ENCODE measurements at places on chromosomes 16 and 17. TPM values are rescaled to one million over a fixed set of nuclear protein-coding genes. Genes with fewer than 3 reads are reported as not detected.

GRCh38 chr17:6048486-6048885, 21.7 kb upstream of the WSCD1 start:
- no peak overlapping the region for H3K27ac ChIP-seq
- H3K36me3 ChIP-seq: no peaks in the 10 kb centered on the region
- no peaks in the 10 kb centered on the region for H3K27me3 ChIP-seq
- no peaks in the 10 kb centered on the region for H3K4me1 ChIP-seq
- DNase-seq: no peak

GRCh38 chr16:4529085-4530060, 9.2 kb downstream of the CDIP1 start:
- H3K4me1 ChIP-seq: peaks cover 30% of the 10 kb centered on the region
- H3K4me3 ChIP-seq: no peak overlapping the region
- H3K27ac ChIP-seq: peak overlapping the region; percentile 49
- no peaks in the 10 kb centered on the region for H3K36me3 ChIP-seq
- peak; percentile 36 for DNase-seq

DNA sequence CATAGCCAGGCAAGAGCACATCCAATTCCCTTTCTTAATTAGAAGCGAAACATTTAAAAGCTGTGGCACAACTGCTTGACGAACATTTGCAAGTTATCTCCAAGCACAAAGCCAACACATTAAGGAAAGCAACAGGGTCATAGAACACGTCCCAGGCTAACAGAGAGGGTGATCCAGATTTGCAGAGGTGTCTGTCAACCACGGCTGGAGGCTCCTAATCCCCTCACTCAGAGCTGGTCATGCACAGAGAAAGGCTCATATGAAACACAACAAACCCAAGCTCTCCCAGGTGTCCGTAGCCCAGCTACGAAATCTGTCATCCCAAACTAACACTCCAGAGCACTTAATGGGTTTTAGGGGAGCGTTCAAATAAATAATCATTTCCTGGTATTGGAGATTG, 276.1 kb downstream of the SLC39A11 start:
- no peak for DNase-seq
- no peak overlapping the region for H3K27ac ChIP-seq
- no peaks in the 10 kb centered on the region for H3K36me3 ChIP-seq
- H3K4me3 ChIP-seq: no peak overlapping the region
- H3K4me1 ChIP-seq: no peaks in the 10 kb centered on the region

DNA sequence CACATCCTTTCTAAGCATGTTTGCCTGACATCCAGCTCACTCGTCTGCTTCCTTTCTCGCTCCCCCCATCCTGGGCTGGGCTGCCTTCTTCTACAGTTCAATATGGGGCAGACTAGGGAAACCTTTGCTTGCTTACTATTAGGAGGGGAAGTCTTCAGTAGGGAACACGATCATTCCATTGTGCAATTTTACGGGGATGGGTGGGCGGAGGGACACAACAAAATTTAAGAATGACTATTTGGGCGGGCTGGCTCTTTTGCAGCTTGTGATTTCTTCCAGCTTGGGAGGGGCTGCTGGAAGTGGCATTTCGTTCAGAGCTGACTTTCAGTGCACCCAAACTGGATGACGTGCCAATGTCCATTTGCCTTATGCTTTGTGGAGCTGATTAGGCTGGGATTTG, 25.4 kb downstream of the PCTP start:
- no peak for DNase-seq
- no peak overlapping the region for H3K27ac ChIP-seq
- H3K4me3 ChIP-seq: no peak overlapping the region
- no peaks in the 10 kb centered on the region for H3K27me3 ChIP-seq

DNA sequence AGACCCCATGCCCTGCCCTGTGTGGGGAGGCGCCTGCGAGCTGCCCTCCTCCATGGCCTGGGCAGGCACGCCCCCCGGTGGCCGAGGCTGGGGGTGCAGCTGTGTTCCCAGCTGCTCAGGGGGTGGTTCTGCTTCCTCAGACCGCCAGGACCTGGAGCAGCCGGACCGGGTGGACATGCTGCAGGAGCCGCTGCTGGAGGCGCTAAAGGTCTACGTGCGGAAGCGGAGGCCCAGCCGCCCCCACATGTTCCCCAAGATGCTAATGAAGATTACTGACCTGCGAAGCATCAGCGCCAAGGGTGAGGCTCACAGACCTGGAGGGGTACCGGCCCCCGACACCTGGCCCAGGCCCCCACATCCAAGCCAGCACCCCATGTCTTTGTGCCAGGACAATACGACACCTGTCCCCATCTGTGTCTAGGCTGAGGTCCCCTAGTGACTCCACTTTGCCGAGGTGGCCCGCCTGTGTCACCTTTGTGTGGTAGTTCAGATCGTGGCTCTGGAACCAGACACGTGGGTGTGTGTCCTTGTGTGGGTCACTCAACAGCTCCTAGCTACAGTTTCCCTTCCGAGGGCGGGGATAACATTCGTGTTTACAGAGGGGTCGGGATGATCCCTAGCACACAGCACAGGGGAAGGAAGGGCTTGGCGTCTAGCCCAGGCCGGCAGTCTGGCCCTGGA, 9.3 kb downstream of the GJD3 start:
- DNase-seq: peak; percentile 86
- H3K4me1 ChIP-seq: peaks cover 22% of the 10 kb centered on the region
- H3K4me3 ChIP-seq: no peak overlapping the region
- no peak overlapping the region for H3K27ac ChIP-seq

GRCh38 chr17:60173304-60173819, 23.6 kb downstream of the CA4 start:
- H3K27ac ChIP-seq: no peak overlapping the region
- no peak overlapping the region for H3K4me3 ChIP-seq
- no peaks in the 10 kb centered on the region for H3K4me1 ChIP-seq
- no peak for DNase-seq
- H3K27me3 ChIP-seq: no peaks in the 10 kb centered on the region

DNA sequence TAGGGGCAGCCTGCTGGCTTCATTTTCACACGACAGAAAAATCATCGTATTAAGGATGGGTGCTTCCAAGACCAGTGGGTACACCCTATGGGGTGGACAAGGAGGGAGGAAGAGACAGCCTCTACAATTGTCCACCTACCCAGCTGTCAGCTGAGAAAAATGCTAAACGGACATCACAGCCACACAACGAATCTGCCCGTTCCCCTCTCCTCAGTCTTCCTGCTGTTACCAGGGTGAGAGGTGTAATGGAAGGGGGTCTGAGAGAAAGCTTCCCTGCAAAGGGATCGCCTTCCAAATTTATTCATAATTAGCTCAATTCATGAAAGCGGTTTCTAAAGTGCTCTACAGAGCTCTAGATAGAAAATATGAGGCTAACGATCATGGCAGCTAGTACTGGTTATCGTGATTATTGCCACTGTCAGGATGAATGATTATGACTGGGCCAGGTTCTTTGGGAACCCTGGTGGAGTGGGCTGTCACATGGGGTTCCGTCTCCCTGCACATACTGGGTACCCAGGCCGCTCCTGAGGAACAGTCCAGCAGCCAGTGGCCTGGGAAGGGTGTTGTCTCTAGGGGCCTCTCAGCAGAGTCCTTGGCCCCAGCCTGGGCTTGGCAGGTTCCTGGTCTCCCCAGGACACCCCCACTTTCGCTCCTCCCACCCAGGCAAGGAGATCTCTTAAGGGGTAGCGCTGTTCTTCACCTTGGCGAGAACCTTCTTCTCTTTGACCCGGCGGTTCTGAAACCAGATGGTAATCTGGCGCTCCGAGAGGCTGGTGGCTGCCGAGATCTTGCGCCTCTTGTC, 2.2 kb downstream of the HOXB13 start:
- H3K27me3 ChIP-seq: no peaks in the 10 kb centered on the region
- DNase-seq: peak; percentile 35
- no peak overlapping the region for H3K4me3 ChIP-seq
- H3K27ac ChIP-seq: no peak overlapping the region
- H3K36me3 ChIP-seq: no peaks in the 10 kb centered on the region
- H3K4me1 ChIP-seq: peaks cover 48% of the 10 kb centered on the region

DNA sequence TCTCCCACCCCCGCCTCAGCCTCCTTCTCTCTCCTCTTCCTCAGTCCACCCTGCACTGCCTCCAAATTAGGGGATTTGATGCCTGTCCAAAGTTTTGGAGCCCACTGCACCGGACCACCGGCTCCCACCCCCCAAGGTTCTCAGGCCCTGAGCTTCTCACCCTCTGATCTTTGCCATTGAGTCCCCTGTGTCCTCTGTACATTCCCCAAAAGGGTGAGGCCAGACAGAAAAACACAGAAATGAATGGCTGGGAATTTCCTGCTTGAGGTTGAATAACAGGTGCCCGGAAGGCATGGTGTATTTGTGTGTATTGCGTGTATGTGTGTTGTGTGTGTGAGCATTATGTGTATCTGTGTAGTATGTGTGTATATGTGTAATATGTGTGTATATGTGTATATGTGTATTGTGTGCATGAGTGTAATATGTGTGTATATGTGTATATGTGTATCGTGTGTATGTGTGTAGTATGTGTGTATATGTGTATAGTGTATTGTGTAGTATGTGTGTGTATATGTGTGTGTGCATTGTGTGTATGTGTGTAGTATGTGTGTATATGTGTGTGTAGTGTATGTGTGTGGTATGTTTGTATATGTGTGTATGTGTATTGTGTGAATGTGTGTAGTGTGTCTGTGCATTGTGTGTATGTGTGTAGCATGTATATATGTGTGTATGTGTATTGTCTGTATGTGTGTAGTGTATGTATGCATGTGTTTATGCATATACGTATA, 16.0 kb upstream of the CCL17 start:
- no peaks in the 10 kb centered on the region for H3K27me3 ChIP-seq
- H3K27ac ChIP-seq: no peak overlapping the region
- H3K36me3 ChIP-seq: no peaks in the 10 kb centered on the region
- no peak for DNase-seq
- peaks cover 38% of the 10 kb centered on the region for H3K4me1 ChIP-seq

GRCh38 chr16:19168371-19169081, 486 bp downstream of the SYT17 start:
- H3K4me3 ChIP-seq: no peak overlapping the region
- peak; percentile 65 for DNase-seq
- H3K27me3 ChIP-seq: no peaks in the 10 kb centered on the region
- no peaks in the 10 kb centered on the region for H3K36me3 ChIP-seq
- peak overlapping the region; percentile 3 for H3K27ac ChIP-seq

- DNase-seq: no peak
- no peaks in the 10 kb centered on the region for H3K4me1 ChIP-seq
- no peak overlapping the region for H3K4me3 ChIP-seq
- H3K36me3 ChIP-seq: no peaks in the 10 kb centered on the region
- H3K27me3 ChIP-seq: no peaks in the 10 kb centered on the region
- no peak overlapping the region for H3K27ac ChIP-seq
Measured at GRCh38 chr17:47883589-47884426, 12.2 kb upstream of the SP2 start.

GRCh38 chr17:15273141-15273793, 8.1 kb upstream of the PMP22 start:
- no peak overlapping the region for H3K27ac ChIP-seq
- H3K27me3 ChIP-seq: no peaks in the 10 kb centered on the region
- no peaks in the 10 kb centered on the region for H3K4me1 ChIP-seq
- no peak overlapping the region for H3K4me3 ChIP-seq
- H3K36me3 ChIP-seq: no peaks in the 10 kb centered on the region

DNA sequence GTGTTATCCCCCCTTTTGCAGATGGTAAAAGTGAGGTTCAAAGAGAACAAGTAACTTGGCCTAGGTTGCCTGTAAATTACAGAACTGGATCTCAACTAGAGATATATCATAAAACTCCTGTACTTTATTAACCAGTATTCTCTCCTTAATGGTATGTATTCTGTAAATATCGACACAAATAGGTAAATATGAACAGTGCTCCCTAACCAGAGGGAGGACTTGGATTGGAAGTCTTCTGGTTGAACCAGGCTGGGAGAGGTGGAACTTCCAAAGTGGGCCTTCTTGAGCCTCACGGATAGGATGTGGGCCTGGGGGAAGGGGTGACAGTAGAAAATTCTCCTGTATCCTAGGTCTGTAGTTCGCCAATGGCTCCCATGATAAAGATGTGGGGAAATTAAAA, 7.7 kb downstream of the STAT5A start:
- H3K4me3 ChIP-seq: no peak overlapping the region
- H3K36me3 ChIP-seq: peaks cover 51% of the 10 kb centered on the region
- H3K4me1 ChIP-seq: no peaks in the 10 kb centered on the region
- no peaks in the 10 kb centered on the region for H3K27me3 ChIP-seq
- DNase-seq: no peak
- no peak overlapping the region for H3K27ac ChIP-seq

DNA sequence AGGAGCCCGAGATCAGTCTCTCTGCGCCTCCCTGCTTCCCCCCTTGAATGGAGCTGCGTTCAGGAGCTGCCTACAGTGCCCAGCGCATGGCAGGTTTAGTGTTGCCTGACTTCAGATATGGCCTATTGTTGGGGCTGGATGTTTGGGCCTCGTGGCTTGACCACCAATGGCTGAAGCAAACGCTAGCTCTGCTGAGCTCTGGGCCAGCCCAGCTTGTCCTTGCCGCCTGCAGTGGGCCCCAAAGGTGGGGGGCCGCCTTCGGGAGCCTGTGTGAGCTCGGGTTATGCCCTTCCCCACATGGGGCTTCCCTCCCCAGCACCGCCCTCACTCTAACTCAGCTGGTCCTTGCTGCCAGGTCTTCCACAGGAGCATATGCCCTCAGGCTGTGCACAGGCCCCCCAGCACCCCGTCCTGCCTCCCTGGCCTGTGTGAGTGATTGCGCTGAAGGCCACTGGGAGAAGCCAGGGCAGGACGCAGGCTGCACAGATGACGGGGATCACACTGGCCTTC, 2.0 kb upstream of the METTL26 start:
- H3K4me3 ChIP-seq: no peak overlapping the region
- peak; percentile 29 for DNase-seq
- peaks cover 52% of the 10 kb centered on the region for H3K4me1 ChIP-seq

- no peak overlapping the region for H3K4me3 ChIP-seq
- H3K4me1 ChIP-seq: no peaks in the 10 kb centered on the region
- H3K27ac ChIP-seq: no peak overlapping the region
- DNase-seq: no peak
Measured at GRCh38 chr16:75821117-75821516, 94.8 kb upstream of the CPHXL start.

GRCh38 chr17:43368740-43369506, 29.9 kb upstream of the ARL4D start:
- peak; percentile 82 for DNase-seq
- peak overlapping the region; percentile 59 for H3K4me3 ChIP-seq
- H3K4me1 ChIP-seq: peaks cover 43% of the 10 kb centered on the region
- no peaks in the 10 kb centered on the region for H3K36me3 ChIP-seq
- no peaks in the 10 kb centered on the region for H3K27me3 ChIP-seq

DNA sequence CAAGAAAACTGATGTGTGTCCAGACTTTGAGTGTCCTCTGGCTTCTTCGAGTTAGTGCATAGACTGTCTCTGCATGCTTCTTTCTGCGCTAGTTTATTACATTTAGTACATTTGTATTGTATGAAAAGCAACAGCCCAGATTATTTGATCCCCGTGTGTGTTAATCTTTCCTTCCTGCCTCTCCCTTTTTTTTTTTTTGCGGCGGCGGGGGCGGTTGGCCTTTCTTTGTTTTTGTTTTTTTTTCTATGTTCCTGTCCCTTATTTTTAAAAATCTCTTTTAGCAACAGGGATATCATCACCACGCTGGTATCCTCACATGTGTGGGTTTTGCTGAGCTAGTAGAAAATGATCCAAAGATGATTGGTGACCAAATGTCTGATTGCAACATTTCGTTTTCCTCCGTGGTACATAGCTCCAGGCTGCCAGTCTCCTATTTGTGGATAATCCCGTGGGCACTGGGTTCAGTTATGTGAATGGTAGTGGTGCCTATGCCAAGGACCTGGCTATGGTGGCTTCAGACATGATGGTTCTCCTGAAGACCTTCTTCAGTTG, 9.4 kb downstream of the SCPEP1 start:
- H3K4me3 ChIP-seq: no peak overlapping the region
- peaks cover 3% of the 10 kb centered on the region for H3K4me1 ChIP-seq
- H3K27ac ChIP-seq: no peak overlapping the region
- no peaks in the 10 kb centered on the region for H3K27me3 ChIP-seq

The CCL14 gene
- not detected for total RNA-seq

The ITGA2B gene
- 0.78 TPM for total RNA-seq

The GEMIN4 gene
- 26.6 TPM for total RNA-seq

The ALOX12B gene
- total RNA-seq: 0.29 TPM

Data from B cell (primary cell).